Camera-type eye (tissue), 1 donor: ENCODE measurements at places on chromosomes 12 and 14. TPM values are rescaled to one million over a fixed set of nuclear protein-coding genes. Genes with fewer than 3 reads are reported as not detected.

The ADSS1 gene
- total RNA-seq: 17.1 TPM

The KLRC4 gene
- not detected for total RNA-seq

The SPTB gene
- 25.2 TPM for total RNA-seq

The REC8 gene
- 22.4 TPM for total RNA-seq

The CCDC38 gene
- 0.27 TPM for total RNA-seq

The OLR1 gene
- 0.60 TPM for total RNA-seq

The AMHR2 gene
- total RNA-seq: 0.71 TPM

The KRT79 gene
- total RNA-seq: 0.66 TPM

The CLEC1B gene
- total RNA-seq: 1.5 TPM

The ZCRB1 gene
- total RNA-seq: 29.8 TPM

The MYF6 gene
- 19.2 TPM for total RNA-seq

The ENDOU gene
- total RNA-seq: 1.4 TPM

The GLIPR1L1 gene
- total RNA-seq: not detected

The MAP1LC3B2 gene
- 1.5 TPM for total RNA-seq

The LRRC43 gene
- total RNA-seq: 1.6 TPM

The POTEG gene
- not detected for total RNA-seq

The DAO gene
- not detected for total RNA-seq

The A2ML1 gene
- 4.5 TPM for total RNA-seq

The KMT2D gene
- 81.4 TPM for total RNA-seq

The EAPP gene
- 91.2 TPM for total RNA-seq

The AKAP6 gene
- total RNA-seq: 74.4 TPM

The PLA2G1B gene
- not detected for total RNA-seq

The P3H3 gene
- 97.3 TPM for total RNA-seq

The RFX4 gene
- 0.11 TPM for total RNA-seq

The VPS37B gene
- 46.1 TPM for total RNA-seq

The RPGRIP1 gene
- total RNA-seq: 32.9 TPM

The CCNK gene
- total RNA-seq: 45.9 TPM

The KCNMB4 gene
- 12.3 TPM for total RNA-seq

The CCDC175 gene
- 8.6 TPM for total RNA-seq

The MYH6 gene
- total RNA-seq: 0.49 TPM

The KLRC2 gene
- not detected for total RNA-seq

The VASH1 gene
- total RNA-seq: 40.7 TPM

The KRT1 gene
- 0.82 TPM for total RNA-seq

The KLHL33 gene
- total RNA-seq: 0.99 TPM

The RPS6KL1 gene
- total RNA-seq: 32.7 TPM

The CLEC4D gene
- total RNA-seq: 0.55 TPM

The PLEKHH1 gene
- 25.3 TPM for total RNA-seq

The WIF1 gene
- total RNA-seq: 284 TPM

The SDR9C7 gene
- total RNA-seq: 0.38 TPM

The RNU4-1 gene
- total RNA-seq: under 0.01 TPM

The NEDD8 gene
- 61.8 TPM for total RNA-seq

The CD163 gene
- total RNA-seq: 7.3 TPM

The KCNH3 gene
- total RNA-seq: 0.93 TPM

The RPL10L gene
- not detected for total RNA-seq

The ITGA7 gene
- 54.5 TPM for total RNA-seq

The C14orf39 gene
- 8.5 TPM for total RNA-seq

The TESPA1 gene
- total RNA-seq: 0.71 TPM

The RFLNA gene
- 11.1 TPM for total RNA-seq

The HCAR2 gene
- 2.1 TPM for total RNA-seq

The GPR84 gene
- total RNA-seq: 0.16 TPM

The GALNT16 gene
- 20.3 TPM for total RNA-seq

The SELPLG gene
- 2.9 TPM for total RNA-seq

The SLC6A15 gene
- 71.4 TPM for total RNA-seq

The MSRB3 gene
- 41.6 TPM for total RNA-seq

The STON2 gene
- total RNA-seq: 338 TPM
